ENCODE measurements at places on chromosomes 1 and 21. TPM values are rescaled to one million over a fixed set of nuclear protein-coding genes. Genes with fewer than 3 reads are reported as not detected.

- H3K27ac ChIP-seq, result peak overlapping the region; percentile 27
- H3K27me3 ChIP-seq, result no peaks in the 10 kb centered on the region
- peaks cover 3% of the 10 kb centered on the region for H3K4me1 ChIP-seq
- H3K36me3 ChIP-seq, result no peaks in the 10 kb centered on the region
These were observed 29.3 kb downstream of the ATF3 start for GRCh38 chr1:212637902-212638301.

- no peak overlapping the region for H3K27ac ChIP-seq
- no peaks in the 10 kb centered on the region for H3K27me3 ChIP-seq
- H3K4me3 ChIP-seq, result no peak overlapping the region
These were observed 6.0 kb upstream of the SHISA4 start for GRCh38 chr1:201882665-201883132.

DNA sequence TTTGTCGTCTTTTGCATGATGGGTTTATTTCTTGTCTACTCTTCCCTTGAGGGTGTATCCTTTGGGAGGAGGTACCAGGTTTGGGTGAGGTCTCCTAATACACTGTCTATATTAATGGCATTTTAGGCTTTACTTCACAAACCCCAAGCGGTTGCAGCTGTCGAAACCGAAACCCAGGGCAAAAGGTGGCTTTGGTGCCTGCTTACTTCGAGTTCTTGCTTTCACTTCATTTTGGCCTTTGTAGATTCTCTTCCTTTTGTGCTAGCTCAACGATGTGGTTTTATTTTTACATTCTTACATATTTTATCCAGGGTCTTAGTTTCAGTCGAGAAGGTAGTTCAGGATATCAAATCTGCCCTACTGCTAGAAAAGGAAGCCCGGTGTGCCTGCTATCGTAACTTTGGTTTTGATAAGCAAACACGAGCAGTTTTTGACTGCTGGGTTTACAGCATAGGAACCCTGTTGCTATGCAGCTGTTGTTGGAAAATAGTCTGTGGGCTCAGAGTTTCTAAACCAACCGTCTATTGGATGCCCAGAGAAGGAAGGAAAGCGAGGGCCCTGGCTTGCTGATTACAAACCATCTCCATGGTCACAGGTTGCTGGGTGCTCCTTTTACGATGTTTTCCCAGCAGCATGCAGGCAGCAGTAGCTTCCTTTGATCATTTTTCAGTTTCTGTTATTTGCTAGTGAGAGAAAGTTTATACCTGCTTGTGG is 9.8 kb upstream of the TSPAN2 start:
- no peak for DNase-seq
- H3K27me3 ChIP-seq, result no peaks in the 10 kb centered on the region
- H3K27ac ChIP-seq, result peak overlapping the region; percentile 14
- H3K36me3 ChIP-seq, result no peaks in the 10 kb centered on the region
- no peaks in the 10 kb centered on the region for H3K4me1 ChIP-seq
- no peak overlapping the region for H3K4me3 ChIP-seq

DNA sequence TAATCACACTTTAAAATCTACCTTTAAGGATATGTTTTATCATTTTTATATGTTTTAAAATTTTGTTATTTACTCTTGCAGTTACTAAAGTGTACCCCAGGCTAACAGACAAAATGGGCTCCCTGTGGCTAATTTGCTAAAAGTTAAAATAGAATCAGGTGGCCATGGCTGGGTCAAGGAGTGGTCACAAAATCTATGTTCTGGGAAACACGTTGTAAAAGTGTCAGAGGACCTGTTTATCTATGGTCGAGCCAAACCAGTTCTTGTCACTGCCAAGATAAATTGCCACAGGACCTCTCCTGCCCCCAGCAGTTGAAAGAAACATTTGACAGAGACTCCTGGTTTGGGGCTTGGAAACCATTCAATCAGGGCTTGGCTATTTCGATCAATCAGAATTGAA is 21.2 kb upstream of the TTLL7 start:
- H3K36me3 ChIP-seq, result no peaks in the 10 kb centered on the region
- H3K27ac ChIP-seq, result no peak overlapping the region
- DNase-seq, result no peak
- H3K27me3 ChIP-seq, result no peaks in the 10 kb centered on the region
- peaks cover 16% of the 10 kb centered on the region for H3K4me1 ChIP-seq

GRCh38 chr1:82321794-82322193 is 521.1 kb downstream of the ADGRL2 start:
- H3K27ac ChIP-seq, result no peak overlapping the region
- no peak for DNase-seq

DNA sequence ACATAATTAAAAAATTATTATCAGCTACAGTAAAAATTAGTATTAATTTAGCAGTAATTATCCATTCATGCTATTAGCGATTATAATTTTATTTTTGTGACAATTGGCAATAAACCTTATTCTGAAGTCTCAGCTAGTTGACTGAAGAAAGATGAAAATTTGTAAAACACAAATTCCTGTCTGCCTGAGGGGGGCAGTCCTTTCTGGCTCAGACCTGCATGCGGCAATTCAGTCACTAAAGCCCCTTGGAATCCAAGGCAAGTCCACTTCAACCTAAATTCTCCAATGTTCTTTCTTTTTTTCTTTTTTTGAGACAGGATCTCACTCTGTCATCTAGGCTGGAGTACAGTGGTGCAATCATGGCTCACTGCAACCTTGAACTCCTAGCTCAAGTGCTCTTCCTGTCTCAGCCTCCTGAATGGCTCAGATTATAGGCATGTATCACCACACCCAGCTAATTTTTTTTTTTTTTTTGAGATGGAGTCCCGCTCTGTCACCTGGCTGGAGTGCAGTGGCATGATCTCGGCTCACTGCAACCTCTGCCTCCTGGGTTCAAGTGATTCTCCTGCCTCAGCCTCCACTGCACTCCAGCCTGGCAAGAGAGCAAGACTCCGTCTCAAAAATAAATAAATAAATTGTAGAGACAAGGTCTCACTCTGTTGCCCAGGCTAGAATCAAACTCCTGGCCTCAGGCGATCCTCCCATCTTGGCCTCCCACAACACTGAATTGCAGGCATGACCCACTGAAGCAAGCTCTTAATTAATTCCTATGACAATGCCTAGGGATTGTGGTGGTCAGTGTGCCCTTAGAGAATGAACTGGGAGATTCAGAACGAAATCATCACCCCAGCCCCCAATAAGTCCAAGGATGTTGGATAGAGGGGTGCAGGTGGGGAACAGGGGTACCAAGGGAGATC is 24.2 kb upstream of the ITPKB start:
- H3K27me3 ChIP-seq, result no peaks in the 10 kb centered on the region
- H3K27ac ChIP-seq, result no peak overlapping the region
- no peaks in the 10 kb centered on the region for H3K4me1 ChIP-seq
- H3K4me3 ChIP-seq, result no peak overlapping the region
- H3K36me3 ChIP-seq, result no peaks in the 10 kb centered on the region
- DNase-seq, result no peak

- no peak overlapping the region for H3K27ac ChIP-seq
- H3K4me1 ChIP-seq, result no peaks in the 10 kb centered on the region
- H3K27me3 ChIP-seq, result peaks cover 4% of the 10 kb centered on the region
- H3K4me3 ChIP-seq, result no peak overlapping the region
- no peaks in the 10 kb centered on the region for H3K36me3 ChIP-seq
- no peak for DNase-seq
These were observed 63.1 kb downstream of the PTPRC start for GRCh38 chr1:198701766-198702539.

The SPRR3 gene
- not detected for polyA plus RNA-seq

The TNFRSF14 gene
- 38.1 TPM for polyA plus RNA-seq

The PLXNA2 gene
- 1.8 TPM for polyA plus RNA-seq

The HRNR gene
- 0.04 TPM for polyA plus RNA-seq

The CFAP107 gene
- not detected for polyA plus RNA-seq

Data from liver (tissue), 10 donors.